Tibial nerve (tissue), 4 donors: ENCODE measurements at places on chromosomes 2 and 18. TPM values are rescaled to one million over a fixed set of nuclear protein-coding genes. Genes with fewer than 3 reads are reported as not detected.
A peak's percentile ranks its signal among the peaks of the same experiment; 100 is the strongest.

GRCh38 chr2:193539188-193539587 is 1344.5 kb upstream of the TMEFF2 start:
- no peaks in the 10 kb centered on the region for H3K36me3 ChIP-seq
- no peaks in the 10 kb centered on the region for H3K27me3 ChIP-seq
- no peaks in the 10 kb centered on the region for H3K4me1 ChIP-seq
- H3K4me3 ChIP-seq = no peak overlapping the region

Gene POTEE
- total RNA-seq = not detected

Gene THOC1
- 43.3 TPM for total RNA-seq

- no peak overlapping the region for H3K27ac ChIP-seq
- no peak for DNase-seq
- peaks cover 43% of the 10 kb centered on the region for H3K4me1 ChIP-seq
- no peaks in the 10 kb centered on the region for H3K36me3 ChIP-seq
Measured at GRCh38 chr2:55038428-55038827, 11.8 kb downstream of the RTN4 start.

DNA sequence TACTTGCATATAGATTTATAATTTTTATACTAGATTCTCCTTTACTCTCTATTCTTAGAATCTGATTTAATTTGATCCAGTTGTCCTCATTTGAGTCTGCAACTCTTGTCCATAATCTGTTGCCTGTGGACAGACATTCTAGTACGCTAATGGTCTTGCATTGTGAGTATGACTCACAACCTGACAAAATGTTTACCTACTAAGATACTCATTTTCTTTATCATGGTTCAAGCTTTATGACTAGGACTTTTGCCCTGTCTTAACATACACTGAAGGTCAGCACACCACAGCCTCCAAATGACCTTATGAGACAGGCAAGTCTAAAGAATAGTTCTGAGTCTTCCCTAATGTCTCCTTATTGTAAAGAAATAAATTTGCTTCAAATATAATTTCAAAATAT is 142.3 kb upstream of the CDH7 start:
- no peak overlapping the region for H3K27ac ChIP-seq
- no peaks in the 10 kb centered on the region for H3K4me1 ChIP-seq
- no peaks in the 10 kb centered on the region for H3K27me3 ChIP-seq

DNA sequence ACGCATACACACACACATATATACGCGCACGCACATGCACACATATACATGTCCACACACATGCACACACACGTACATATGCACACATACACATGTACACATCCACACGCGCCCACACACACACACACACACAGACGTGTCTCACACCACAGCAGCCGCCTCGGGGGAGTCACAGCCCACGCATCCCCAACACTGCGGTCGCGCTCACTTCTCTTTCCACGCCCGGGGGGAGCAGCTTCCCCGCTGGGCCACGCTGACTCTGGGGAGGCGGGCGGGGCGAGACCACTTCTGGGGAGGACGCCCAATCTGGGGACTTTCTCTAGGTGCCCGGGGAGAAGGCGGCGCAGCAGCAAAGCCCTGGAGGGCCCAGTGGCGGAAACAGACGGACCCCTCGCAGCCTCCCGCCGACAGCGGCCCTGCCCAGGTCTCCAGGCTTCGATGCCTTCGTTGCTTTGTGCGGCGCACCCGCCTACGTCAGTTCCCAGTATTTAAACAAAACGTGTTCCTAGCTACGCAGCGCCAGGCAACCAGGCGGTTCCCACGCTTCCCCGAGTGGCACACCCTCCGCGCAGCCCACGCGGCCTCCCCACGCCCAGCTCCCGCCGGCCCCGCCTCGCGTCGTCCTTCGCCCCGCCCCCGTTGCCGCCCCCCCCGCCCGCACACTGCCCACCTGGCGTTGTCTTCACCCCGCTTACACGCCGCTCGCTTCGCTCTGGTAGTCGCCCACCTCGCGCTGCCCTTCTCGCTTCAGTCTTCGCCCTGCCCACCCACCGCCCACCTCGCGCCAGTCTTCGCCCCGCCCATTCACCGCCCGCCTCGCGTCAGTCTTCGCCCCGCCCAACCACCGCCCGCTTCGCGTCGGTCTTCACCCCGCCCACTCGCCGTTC is 810 bp upstream of the RBFA start:
- H3K36me3 ChIP-seq = no peaks in the 10 kb centered on the region

DNA sequence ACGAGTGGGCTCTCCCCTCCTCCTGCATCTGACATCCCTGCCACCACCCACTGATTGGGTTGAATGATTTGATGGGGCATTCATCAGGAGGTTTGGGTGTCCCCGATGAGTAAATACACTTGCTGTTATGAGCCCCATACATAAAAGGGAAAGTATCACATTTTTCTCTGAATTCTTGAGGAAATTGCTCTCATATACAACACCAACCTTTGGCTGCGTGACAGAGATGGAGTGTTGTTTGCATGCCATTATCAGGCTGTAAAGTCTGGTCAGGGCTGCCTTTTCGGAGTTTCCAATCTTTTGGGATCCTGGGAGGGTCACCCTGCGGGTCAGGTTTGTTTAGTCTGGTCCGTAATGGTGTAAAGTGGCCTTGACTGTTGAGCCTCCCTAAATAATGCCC is 227.9 kb upstream of the SPRED2 start:
- H3K4me3 ChIP-seq = no peak overlapping the region
- no peak overlapping the region for H3K27ac ChIP-seq
- DNase-seq = no peak

- H3K27me3 ChIP-seq = no peaks in the 10 kb centered on the region
- no peak overlapping the region for H3K4me3 ChIP-seq
- no peak for DNase-seq
- peaks cover 98% of the 10 kb centered on the region for H3K4me1 ChIP-seq
- no peaks in the 10 kb centered on the region for H3K36me3 ChIP-seq
Measured at GRCh38 chr2:54572262-54572635, 116.1 kb downstream of the SPTBN1 start.

Gene REL
- 13.5 TPM for total RNA-seq

Gene DOK6
- 28.6 TPM for total RNA-seq

Gene STPG4
- total RNA-seq = 0.30 TPM

DNA sequence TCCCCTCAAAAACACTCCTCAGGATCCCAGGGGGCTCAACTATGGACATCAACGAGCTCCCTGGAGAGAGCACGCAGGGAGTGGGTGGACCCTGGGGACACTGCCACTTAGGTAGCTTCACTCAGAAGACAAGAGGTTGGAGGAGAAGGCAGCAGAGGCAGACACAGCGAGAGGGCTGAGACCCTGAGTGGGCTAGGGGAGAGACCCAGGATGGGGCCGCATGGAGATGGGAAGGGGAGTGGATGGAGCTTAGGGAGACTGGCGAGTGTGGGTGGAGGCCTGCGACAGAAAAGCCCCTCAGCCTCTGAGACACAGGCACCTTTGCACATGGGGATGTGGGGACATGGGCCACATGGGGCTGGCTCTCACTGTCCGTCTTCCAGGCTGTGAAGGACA is 70.9 kb downstream of the ASB1 start:
- no peak overlapping the region for H3K4me3 ChIP-seq
- no peak overlapping the region for H3K27ac ChIP-seq
- DNase-seq = no peak

DNA sequence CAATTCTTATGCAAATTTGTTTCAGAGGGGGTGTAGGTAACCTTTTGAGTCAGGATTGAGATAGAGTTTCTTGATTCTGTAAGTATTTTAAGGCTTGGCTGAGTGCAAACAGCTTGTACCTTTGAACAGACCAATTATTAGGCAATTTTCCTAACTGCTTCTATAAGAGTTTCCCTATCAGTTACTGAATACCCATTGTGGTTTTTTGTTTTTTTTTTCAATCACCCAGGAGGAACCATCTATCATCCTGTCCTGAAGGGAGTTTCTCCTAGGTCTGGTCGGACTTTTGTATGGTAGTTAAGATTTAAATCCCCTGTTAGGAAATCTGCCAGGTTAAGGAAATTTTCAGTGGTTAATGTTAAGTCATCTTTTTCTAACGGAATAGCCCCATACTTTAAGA is 319.4 kb upstream of the SLC39A10 start:
- no peak overlapping the region for H3K4me3 ChIP-seq
- H3K36me3 ChIP-seq = no peaks in the 10 kb centered on the region
- H3K27me3 ChIP-seq = no peaks in the 10 kb centered on the region
- no peak overlapping the region for H3K27ac ChIP-seq
- H3K4me1 ChIP-seq = no peaks in the 10 kb centered on the region

DNA sequence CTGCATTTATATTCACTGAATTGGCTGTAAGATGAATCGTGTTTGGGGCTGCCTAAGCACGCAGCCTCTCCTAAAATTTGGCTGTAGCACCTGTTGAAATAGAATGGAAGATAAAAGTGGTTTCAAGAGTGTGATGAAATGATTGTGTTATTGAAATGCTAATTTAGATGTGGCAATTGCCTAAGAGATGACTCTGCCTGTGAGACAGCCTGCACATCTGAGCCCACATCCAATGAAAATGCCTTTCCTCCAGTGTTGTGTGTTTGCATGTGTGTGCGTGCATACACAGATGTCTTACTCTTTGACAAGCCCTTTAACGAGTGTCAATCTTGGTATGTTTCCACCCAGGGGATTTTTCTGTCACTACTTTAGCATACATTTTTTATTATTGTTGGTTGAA is 346.9 kb downstream of the MEIS1 start:
- no peaks in the 10 kb centered on the region for H3K36me3 ChIP-seq
- no peaks in the 10 kb centered on the region for H3K27me3 ChIP-seq
- H3K4me3 ChIP-seq = no peak overlapping the region
- no peak overlapping the region for H3K27ac ChIP-seq
- no peaks in the 10 kb centered on the region for H3K4me1 ChIP-seq

Gene ALPP
- total RNA-seq = not detected

Gene AKAIN1
- not detected for total RNA-seq

DNA sequence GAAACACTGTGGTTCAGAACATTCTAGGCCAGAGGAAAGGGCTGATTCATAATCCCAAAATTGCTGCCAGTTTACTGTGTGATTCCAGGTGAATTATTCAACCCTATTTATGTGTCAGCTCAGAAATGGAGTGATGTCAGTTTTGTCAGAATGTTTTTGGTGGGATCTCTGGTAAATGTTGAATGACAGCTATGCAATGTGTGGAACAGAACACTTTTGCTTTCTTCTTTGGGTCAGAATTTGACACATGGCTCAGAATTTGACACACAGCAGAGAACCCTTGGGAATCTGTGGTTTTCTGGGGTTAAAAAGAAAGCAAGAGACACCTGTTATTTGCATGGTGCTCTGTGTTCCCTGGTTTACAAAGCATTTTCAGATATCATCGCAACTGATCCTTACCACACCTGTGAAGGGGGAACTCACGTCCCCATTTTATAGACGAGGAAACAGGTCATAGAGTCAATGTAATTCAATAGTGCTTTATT is 1.6 kb upstream of the MTA3 start:
- no peak overlapping the region for H3K4me3 ChIP-seq
- no peak for DNase-seq
- H3K27me3 ChIP-seq = no peaks in the 10 kb centered on the region
- H3K27ac ChIP-seq = peak overlapping the region; percentile 95
- peaks cover 9% of the 10 kb centered on the region for H3K36me3 ChIP-seq

GRCh38 chr2:188406414-188406813 is 114.7 kb downstream of the GULP1 start:
- no peak overlapping the region for H3K27ac ChIP-seq
- no peaks in the 10 kb centered on the region for H3K27me3 ChIP-seq
- DNase-seq = no peak
- H3K4me1 ChIP-seq = no peaks in the 10 kb centered on the region
- peaks cover 10% of the 10 kb centered on the region for H3K36me3 ChIP-seq

- H3K36me3 ChIP-seq = no peaks in the 10 kb centered on the region
- no peaks in the 10 kb centered on the region for H3K27me3 ChIP-seq
- no peak for DNase-seq
- no peak overlapping the region for H3K4me3 ChIP-seq
- H3K27ac ChIP-seq = no peak overlapping the region
Measured at GRCh38 chr2:101140978-101141655, 10.1 kb downstream of the TBC1D8 start.

DNA sequence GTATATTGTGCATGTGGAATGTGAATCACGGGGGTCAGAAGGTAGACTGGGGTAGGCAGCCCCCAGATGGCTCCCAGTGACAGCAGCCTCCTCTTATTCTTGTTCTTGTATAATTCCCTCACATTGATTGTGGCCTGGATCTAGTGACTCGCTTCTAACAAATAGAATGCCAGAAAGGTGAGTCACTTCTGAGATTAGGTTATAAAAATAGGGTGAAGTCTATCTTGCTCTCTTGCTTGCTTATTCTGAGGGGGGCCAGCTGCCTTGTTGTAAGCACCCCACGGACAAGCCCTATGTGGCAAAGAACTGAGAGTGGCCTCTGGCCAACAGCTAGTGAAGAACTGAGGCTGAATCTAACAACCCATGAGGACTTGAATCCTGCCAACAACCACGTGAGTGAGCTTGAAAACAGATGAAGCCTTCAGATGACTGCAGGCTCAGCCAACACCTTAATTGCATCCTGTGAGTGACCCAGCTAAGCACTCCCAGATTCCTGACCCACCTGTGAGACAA is 15.6 kb upstream of the RMND5A start:
- no peaks in the 10 kb centered on the region for H3K4me1 ChIP-seq
- peak overlapping the region; percentile 6 for H3K27ac ChIP-seq
- H3K4me3 ChIP-seq = no peak overlapping the region
- H3K27me3 ChIP-seq = no peaks in the 10 kb centered on the region
- DNase-seq = no peak

DNA sequence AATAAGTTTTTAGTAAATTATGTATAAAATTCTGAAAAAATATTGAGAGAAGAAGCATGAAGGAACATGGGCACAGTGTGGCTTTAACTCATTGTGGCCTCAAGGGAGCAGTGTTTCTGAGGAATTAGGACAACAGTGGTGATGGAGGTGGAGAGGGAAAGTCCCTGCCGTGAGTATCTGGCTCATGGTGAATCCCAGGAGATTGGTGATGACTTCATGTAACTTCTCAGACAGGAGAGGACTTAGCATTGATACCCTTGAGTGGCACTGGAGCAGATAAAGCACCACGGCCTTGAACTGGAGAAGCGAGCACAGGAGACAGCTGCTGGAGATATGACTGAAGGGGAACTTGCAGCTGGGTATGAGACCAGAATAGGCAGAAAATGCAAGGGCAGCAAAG is 35.0 kb upstream of the LRP1B start:
- no peaks in the 10 kb centered on the region for H3K36me3 ChIP-seq
- H3K4me3 ChIP-seq = no peak overlapping the region
- no peaks in the 10 kb centered on the region for H3K4me1 ChIP-seq
- H3K27me3 ChIP-seq = no peaks in the 10 kb centered on the region
- no peak for DNase-seq
- no peak overlapping the region for H3K27ac ChIP-seq

Gene KLHL41
- total RNA-seq = 2.3 TPM

Gene SERPINB4
- not detected for total RNA-seq

Gene COL5A2
- 60.4 TPM for total RNA-seq

Gene CRYGD
- not detected for total RNA-seq

DNA sequence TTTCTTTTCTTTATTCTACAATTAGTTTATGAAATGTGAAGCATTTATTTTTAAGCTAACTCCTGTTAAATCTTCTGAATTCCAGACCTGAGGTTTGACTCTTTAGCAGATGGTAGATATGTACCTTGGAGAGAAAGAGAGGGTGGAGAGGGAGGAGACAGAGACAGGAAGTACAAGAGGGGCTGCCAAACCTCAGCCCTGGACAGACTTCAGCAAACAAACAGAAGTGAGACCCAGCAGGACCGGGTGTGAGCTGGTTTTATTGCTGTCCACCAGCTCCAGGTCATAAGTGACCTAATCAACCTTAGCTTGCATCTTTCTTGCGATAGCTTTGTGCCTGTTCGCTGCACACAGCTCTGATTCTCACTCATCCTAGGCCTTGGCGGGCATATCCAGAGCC is 168.6 kb downstream of the CNTNAP5 start:
- no peaks in the 10 kb centered on the region for H3K36me3 ChIP-seq
- no peaks in the 10 kb centered on the region for H3K27me3 ChIP-seq
- H3K4me3 ChIP-seq = no peak overlapping the region
- no peaks in the 10 kb centered on the region for H3K4me1 ChIP-seq
- no peak for DNase-seq
